ENCODE measurements at places on chromosomes 4 and X. TPM values are rescaled to one million over a fixed set of nuclear protein-coding genes. Genes with fewer than 3 reads are reported as not detected.

- no peaks in the 10 kb centered on the region for H3K27me3 ChIP-seq
- H3K27ac ChIP-seq: no peak overlapping the region
- H3K4me1 ChIP-seq: no peaks in the 10 kb centered on the region
- H3K36me3 ChIP-seq: no peaks in the 10 kb centered on the region
- H3K4me3 ChIP-seq: no peak overlapping the region
Observed at GRCh38 chr4:111213531-111213930, 590.7 kb upstream of the PITX2 start.

DNA sequence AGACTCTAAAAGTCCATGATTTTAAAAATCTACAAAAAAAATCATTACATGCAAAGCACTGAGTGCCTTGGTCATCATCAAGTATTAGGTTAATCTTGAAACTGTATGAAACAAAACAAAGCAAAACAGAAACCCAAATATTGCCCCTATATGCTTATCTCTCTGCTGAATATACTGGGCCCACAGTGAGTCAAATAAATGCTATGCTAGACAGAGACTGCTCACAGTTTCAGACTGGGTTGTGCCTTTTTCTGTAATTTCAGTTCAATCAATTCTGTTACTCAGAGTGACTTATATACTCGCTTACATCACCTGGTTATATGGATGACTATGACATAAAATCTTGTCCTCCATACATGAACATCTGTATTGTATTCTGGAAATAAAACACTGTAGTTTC, 257.1 kb upstream of the ACTRT1 start:
- H3K27me3 ChIP-seq: no peaks in the 10 kb centered on the region
- H3K36me3 ChIP-seq: no peaks in the 10 kb centered on the region
- no peak overlapping the region for H3K4me3 ChIP-seq
- DNase-seq: no peak
- no peaks in the 10 kb centered on the region for H3K4me1 ChIP-seq
- H3K27ac ChIP-seq: no peak overlapping the region

DNA sequence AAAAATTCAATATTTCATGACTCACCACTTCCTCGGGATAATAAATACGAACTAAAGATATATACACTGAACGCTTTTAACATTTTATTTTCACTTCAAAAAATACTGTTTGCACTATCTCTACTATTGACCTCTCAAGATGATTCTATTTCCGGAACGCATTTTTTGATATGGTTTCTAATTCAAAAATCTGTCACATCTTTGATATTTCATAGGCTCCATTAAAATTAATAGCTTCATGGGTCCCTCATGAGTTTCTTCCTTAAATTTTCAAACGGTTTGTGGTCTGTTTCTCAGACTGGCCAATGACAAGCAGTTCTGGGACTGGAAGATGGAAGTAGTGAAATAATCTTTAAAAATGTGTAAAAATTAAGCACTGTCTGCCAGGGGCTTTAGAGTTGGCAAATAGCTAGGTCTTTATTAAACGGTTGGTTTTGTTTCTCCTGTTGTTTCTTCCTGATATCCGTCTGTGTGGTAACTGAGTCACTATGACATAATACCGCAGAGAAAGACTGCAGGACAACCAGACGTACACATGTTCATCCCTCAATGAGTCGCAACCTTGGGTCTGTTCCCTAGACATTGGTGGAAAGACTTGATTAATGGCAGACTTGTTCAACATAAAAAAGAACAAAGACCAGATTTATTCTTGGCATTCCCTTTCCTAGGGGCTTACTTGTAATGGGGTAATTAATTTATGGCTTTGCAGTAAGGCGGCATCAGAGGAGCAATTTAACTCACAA, 133.8 kb downstream of the PALLD start:
- H3K36me3 ChIP-seq: no peaks in the 10 kb centered on the region
- no peak overlapping the region for H3K4me3 ChIP-seq
- H3K27me3 ChIP-seq: peaks cover 29% of the 10 kb centered on the region
- DNase-seq: no peak
- H3K27ac ChIP-seq: no peak overlapping the region

DNA sequence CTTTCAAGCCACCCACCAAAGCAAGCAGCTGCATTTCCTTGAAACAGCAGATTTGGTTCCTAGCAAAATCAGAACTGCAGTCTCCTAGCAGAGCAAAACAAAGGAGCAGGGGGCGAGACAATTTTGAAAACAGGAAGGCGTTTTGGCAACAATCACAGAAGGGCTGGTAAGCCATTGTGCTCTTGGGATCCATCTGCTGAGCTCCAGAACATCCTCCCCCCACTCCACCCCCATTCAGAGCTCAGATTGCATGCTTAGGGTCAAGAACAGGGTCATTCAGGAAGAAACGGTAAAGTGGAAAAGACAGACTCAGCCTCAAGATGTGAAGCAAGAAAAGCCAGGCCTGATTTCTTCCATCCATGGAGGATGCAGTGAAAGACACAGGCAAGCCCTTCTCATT, 7.6 kb upstream of the PCDH19 start:
- no peak overlapping the region for H3K27ac ChIP-seq
- no peaks in the 10 kb centered on the region for H3K27me3 ChIP-seq
- DNase-seq: no peak
- H3K4me1 ChIP-seq: no peaks in the 10 kb centered on the region

DNA sequence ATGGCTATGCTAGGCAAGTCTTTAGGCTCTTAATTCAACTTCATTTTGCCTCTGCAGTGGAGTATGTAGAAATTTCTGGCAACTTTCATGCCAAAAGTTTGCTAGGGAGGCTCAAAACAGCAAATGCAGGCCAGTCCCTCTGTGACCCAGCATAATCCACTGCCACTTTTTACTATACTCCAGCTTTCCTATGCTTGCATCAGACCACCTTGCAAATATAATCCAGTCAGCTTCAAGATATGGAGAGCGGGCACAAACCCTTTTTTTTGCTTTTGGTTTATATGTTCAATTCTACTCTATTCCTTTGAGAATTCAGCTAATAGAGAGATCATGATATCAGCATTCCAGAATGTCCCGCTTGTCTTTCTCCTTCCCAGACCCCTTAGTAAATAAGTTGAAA, 192.0 kb upstream of the PABPC4L start:
- H3K27ac ChIP-seq: no peak overlapping the region
- no peaks in the 10 kb centered on the region for H3K27me3 ChIP-seq
- DNase-seq: no peak
- H3K36me3 ChIP-seq: no peaks in the 10 kb centered on the region
- H3K4me1 ChIP-seq: no peaks in the 10 kb centered on the region

DNA sequence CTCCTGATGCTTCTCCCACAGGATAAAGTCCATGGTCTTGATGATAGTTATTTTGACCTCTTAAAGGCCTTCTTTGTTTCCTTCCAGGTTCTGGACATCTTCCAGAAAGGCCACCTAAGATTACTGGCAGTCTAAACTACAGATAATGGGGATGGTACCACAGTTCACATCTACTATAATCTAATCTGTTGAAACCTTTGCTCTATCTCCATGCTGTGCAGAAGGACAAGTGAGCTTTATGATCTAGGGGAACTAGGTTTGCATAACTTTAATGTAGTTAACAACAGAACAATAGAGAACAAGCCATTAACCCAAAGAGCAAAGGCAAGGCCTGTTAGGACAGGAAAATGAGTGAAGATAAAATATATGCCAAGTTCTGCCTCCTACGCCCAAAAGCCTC, 103.9 kb upstream of the KLHL13 start:
- no peaks in the 10 kb centered on the region for H3K4me1 ChIP-seq
- H3K36me3 ChIP-seq: no peaks in the 10 kb centered on the region
- no peaks in the 10 kb centered on the region for H3K27me3 ChIP-seq
- no peak for DNase-seq
- no peak overlapping the region for H3K27ac ChIP-seq
- H3K4me3 ChIP-seq: no peak overlapping the region

DNA sequence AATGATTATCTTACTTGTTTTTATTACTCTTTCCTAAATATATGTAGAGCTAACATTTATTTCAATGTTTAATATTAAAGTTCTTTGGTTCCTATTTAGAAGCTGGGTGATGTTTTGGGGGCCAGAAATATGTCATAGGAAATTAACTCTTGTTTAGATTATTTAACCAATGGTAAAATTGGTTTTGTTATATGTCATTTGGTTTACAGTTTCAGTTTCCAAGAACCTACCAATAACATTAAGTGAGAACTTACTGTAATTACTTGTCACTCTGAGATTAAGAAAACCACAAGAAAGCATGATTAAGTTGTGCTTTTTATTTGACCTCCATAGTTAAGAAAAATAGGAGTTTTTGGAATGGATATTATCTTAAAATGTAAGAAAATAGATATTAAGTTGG, 121.2 kb downstream of the NDST3 start:
- H3K36me3 ChIP-seq: no peaks in the 10 kb centered on the region
- H3K27me3 ChIP-seq: no peaks in the 10 kb centered on the region
- DNase-seq: no peak
- no peak overlapping the region for H3K4me3 ChIP-seq
- H3K4me1 ChIP-seq: no peaks in the 10 kb centered on the region
- no peak overlapping the region for H3K27ac ChIP-seq

- H3K4me3 ChIP-seq: no peak overlapping the region
- H3K27ac ChIP-seq: no peak overlapping the region
- DNase-seq: no peak
- no peaks in the 10 kb centered on the region for H3K36me3 ChIP-seq
Observed at GRCh38 chrX:38437093-38437492, 84.7 kb downstream of the OTC start.

DNA sequence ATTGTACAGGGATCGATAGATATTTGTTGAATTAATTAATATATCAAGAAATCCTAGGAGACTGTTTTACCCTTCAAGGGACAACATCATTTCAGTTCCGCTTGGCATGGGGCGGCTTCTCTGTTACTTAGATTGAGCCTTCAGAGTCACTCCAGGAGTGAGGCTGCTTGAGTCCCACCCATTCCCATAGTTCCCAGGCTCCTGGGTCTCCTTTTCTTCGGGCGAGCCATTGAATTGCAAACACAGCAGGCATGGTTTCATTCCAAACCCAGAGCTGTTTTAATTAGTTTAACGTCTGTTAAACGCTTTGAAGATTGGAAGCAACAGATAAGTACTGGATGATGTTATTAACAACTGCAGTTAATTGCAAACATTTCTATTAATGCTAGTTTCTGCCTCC, 571 bp upstream of the EDA start:
- H3K27ac ChIP-seq: no peak overlapping the region
- H3K27me3 ChIP-seq: peaks cover 3% of the 10 kb centered on the region
- H3K4me3 ChIP-seq: no peak overlapping the region
- DNase-seq: no peak
- H3K36me3 ChIP-seq: no peaks in the 10 kb centered on the region

DNA sequence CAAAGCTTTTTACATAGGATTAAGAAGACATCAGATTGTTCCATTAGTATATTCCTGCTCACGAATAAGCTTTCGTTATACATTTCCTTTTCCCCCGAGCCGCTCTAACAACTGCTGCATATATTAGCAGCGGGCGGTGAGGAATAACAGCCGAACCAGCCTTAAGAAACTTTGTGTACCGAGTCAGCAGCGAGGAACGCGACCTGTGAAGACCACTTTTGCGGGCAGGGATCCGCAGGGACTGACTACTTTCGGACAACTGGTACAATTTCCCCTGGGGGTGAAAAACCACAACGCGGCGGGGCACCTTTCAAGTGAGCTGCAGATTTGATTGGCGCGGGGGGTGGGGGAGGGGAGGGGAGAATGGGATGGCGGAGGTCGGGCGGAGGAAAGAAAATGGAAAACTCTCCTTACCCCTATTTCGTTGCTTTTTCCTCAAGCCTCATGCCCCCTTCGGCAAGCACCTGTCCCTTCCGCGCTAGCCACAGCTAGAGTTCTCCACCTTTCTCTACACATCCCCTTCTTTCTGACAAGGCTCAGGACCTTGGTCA, 5.9 kb upstream of the PITX2 start:
- no peak for DNase-seq
- no peak overlapping the region for H3K27ac ChIP-seq
- peaks cover 79% of the 10 kb centered on the region for H3K27me3 ChIP-seq

- no peak for DNase-seq
- no peak overlapping the region for H3K4me3 ChIP-seq
- no peaks in the 10 kb centered on the region for H3K36me3 ChIP-seq
Observed at GRCh38 chrX:110414273-110414672, 55.6 kb downstream of the RTL9 start.

- H3K4me1 ChIP-seq: no peaks in the 10 kb centered on the region
- H3K27me3 ChIP-seq: no peaks in the 10 kb centered on the region
- H3K27ac ChIP-seq: no peak overlapping the region
- no peaks in the 10 kb centered on the region for H3K36me3 ChIP-seq
- no peak for DNase-seq
- no peak overlapping the region for H3K4me3 ChIP-seq
Observed at GRCh38 chr4:156109943-156110900, 156.6 kb upstream of the CTSO start.

DNA sequence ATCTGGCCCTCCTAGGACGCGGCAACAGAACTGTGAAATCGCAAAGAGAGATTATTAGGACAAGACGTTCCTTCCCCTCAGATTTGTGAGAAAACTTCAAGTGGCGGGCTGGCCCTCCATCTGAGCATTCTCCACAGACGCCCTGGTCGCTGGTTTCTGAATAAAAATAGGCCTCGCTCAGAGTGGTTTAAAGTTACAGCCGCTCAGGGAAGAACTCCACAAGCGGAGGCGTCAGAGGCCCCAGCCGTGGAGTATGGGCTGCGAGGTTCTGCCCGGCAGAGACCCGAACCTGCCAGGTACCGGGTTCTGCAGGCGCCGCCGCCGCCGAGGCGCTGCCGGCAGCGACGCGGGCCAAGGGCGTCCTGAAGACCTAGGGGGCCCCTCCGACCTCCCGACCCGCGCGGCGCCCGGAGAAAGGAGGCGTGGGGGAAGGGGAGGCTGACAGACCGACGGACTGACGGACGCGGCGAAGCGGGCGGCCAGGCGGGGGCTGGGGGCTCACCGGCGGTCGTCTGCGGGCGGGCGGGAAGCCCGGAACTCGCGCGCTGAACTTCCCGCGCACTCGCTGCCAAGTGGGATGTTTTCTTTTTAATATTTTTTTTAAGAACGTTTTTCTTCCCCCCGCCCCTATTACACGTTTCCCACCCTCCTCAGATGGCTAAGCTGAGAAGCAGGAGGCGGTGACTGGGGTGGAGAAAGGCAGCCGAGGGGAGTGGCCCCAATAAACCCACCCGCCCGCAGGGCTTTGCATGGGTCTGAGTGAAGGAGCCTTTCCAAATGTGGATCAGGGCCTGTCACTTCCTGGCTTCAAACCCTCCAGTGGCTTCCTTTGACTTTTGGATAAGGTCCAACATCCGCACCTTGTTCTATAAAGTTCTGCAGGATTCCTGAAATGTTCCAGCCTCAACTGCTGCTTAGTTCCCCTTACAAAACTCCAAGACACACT, at the start of gene PABPC4L:
Gene PABPC4L (minus strand): TSS at position 574 of the 946 bp plus-strand sequence. CDS start 770 bp downstream, outside the sequence.
- H3K27me3 ChIP-seq: no peaks in the 10 kb centered on the region
- no peak within 1 kb of the TSS for H3K27ac ChIP-seq
- no peak within 1 kb of the TSS for H3K4me3 ChIP-seq
- no peak for DNase-seq

DNA sequence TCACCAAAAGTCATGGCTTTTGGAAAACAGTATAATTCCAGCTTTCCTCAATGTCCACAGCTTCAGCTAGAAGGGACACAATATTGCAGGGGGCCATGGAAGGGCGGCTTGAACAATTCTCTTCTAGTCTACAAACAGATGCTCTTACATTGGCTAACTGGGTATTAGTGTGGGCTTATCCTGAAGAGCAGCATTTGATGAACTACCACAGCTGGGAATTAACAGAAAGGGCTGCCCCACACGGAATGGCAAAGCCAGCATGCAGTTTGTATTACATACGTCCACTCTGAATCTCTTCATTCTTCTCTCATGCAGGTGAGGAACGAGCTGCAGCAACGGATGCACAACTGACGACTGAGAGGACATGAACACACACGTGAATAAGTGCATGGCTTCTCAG, 13.0 kb upstream of the PDCL2 start:
- no peak for DNase-seq
- H3K27me3 ChIP-seq: peaks cover 2% of the 10 kb centered on the region
- H3K27ac ChIP-seq: no peak overlapping the region
- no peaks in the 10 kb centered on the region for H3K4me1 ChIP-seq
- H3K4me3 ChIP-seq: no peak overlapping the region

SLC26A1 gene
- 0.19 TPM for total RNA-seq

ADAM29 gene
- not detected for total RNA-seq

CLRN2 gene
- total RNA-seq: not detected

EDA gene
- total RNA-seq: 0.65 TPM

USP17L11 gene
- total RNA-seq: not detected
